ENCODE measurements at places on chromosomes 12 and 14.

DNA sequence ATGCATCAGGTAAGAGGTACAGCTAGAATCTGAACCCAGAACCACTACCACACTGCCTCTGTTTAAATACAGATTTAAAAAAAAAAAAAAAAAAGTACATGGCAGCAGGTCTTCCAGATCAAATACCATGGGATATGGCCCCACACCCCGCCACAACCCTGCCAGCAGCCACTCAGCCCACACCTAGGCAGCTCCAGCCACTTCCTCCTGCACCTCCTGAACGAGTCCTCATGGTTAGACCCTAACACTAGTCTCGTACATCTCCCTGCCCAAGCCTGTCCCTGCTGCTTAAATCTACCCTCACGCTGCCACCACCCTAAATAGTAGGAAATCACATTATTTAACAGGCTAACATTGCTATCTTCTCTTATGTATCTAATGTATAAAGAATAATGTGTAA lies 12.6 kb downstream of the SETD3 start:
- H3K27me3 ChIP-seq, result no peaks in the 10 kb centered on the region
- H3K27ac ChIP-seq, result no peak overlapping the region
- H3K36me3 ChIP-seq, result peaks cover 26% of the 10 kb centered on the region
- DNase-seq, result no peak
- no peak overlapping the region for H3K4me3 ChIP-seq

DNA sequence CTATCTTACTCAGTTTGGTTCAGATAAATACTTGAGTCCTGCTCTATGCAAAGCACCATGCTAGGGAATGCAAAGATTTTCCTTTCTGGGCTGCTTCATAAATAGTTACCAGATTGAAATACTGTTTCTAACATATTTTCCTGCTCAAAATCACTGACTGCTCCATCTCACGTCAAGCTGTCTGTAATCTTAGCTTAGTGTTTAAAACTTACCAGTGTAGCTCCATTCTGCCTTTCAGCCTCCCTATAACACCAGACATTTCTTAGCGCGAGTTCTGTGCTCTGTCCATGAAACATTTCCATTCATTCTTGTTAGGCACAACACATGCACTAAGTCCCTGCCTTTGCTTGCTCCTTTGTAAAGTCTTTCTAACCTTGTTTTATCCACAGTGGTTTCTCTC lies 129.4 kb downstream of the NPAS3 start:
- no peak overlapping the region for H3K4me3 ChIP-seq
- H3K36me3 ChIP-seq, result no peaks in the 10 kb centered on the region
- no peaks in the 10 kb centered on the region for H3K27me3 ChIP-seq
- DNase-seq, result no peak

- H3K27ac ChIP-seq, result no peak overlapping the region
- no peaks in the 10 kb centered on the region for H3K27me3 ChIP-seq
- no peak for DNase-seq
Observed at GRCh38 chr12:106911581-106911980, 44.1 kb upstream of the TMEM263 start.

DNA sequence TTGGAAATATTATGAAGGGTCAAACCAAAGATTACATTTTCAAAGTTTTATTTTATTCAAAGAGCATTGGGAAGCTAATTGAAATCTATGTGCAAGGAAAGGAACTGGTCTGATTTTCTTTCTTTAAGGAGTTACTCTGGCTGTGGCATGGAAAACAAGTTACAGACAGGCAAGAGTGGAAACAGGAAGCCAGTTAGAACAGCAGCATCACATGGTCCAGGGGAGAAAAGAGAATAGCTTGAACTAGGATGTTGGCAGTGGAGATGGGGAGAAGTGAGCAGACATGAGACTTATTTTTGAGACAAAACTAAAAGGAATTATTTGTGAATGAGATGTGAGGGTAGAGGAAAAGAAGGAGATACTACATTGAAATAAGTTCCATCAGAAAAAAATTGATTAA lies 3.4 kb downstream of the OR11G2 start:
- no peak for DNase-seq
- no peaks in the 10 kb centered on the region for H3K36me3 ChIP-seq
- no peak overlapping the region for H3K27ac ChIP-seq
- H3K27me3 ChIP-seq, result no peaks in the 10 kb centered on the region
- no peaks in the 10 kb centered on the region for H3K4me1 ChIP-seq

GRCh38 chr14:50067723-50068495 lies 48.5 kb downstream of the VCPKMT start:
- peak; percentile 44 for DNase-seq
- no peaks in the 10 kb centered on the region for H3K27me3 ChIP-seq
- H3K27ac ChIP-seq, result no peak overlapping the region
- no peaks in the 10 kb centered on the region for H3K36me3 ChIP-seq
- H3K4me3 ChIP-seq, result no peak overlapping the region

Data from ascending aorta (tissue), 2 donors.